ENCODE measurements at places on chromosomes 5 and 9.

DNA sequence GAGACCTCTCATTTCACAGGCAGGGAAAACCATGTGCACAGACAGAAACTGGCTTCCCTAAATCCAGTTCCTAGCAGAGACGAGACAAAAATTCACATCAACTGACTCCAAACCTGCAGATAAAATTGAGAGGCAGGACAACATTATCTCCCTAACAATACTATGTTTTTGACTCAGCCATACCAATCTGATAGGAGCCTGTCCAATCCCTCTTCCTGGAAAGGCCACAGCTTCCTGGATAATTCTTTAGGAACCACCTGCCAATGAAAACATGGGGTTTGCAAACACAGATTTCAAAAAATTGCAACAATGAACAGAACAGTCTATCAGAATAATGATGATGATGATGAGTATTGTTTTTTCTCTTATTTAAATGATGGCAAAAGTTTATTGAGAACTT, 22.4 kb downstream of the SH3TC2 start:
- no peak for DNase-seq

DNA sequence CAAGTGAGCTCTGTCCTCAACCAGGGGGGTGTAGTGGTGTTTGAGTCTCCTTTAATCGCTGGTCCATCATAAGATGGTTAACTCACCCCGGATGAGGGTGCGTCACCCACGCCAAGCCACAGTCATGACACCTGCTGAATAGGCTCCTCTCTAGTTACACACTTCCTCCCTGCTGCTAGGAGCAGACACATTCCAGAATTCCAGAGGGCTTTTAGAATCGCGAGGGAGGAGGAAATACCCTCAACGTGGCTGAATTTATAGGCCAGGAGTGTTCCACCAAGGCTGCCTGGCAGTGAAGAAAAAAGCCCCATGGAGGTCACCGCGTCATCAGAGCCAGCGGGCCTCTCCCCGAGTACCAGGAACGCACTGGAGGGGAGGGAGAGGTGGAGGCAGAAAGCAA, 5.1 kb downstream of the GLRX start:
- peak; percentile 20 for DNase-seq

DNA sequence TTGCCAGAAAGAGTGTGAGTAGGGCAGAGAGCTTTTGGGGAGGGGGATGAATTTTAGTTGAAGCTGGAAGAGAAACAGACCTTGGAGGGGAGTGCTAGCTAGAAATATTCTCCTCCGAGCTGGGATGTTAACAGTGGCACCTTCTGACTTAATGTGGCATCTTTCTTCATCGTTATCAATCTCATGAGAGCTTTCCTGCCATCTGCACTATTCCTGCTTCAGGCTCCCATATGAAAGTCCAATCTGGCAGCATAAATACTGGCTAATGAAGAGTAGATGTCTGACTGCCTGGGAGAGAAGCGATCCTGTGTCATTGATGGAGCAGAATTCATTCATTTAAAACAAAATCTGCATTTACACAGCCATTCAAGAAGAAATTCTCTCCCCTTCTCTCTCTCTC, 284.5 kb downstream of the TMEM38B start:
- no peak for DNase-seq

- no peak for DNase-seq
These were observed 1.1 kb downstream of the GCNT4 start for GRCh38 chr5:75051217-75051751.

- no peak for DNase-seq
These were observed 464.0 kb upstream of the TUSC1 start for GRCh38 chr9:26142201-26142600.

GRCh38 chr9:19380826-19381075, 715 bp upstream of the RPS6 start:
- no peak for DNase-seq

DNA sequence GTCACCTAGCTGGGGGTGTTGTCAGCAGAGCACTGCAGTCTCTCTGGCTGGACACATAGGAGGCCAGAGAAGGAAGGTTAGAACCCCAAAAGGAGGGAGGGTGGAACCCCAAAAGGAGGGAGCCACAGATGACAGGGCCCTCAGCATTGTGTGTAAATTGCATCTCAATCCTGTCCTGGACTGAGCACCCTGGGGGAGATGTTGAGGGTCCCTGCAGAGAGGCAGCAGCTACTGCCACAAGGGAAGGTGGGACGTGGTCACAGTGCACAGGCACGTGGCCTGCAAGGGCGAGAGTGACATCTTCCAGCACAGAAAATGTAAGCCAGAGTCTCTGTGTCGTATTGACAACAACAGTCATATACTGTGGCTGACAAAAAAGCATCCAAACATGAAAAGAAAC, 36.5 kb upstream of the CEP72 start:
- DNase-seq, result no peak

DNA sequence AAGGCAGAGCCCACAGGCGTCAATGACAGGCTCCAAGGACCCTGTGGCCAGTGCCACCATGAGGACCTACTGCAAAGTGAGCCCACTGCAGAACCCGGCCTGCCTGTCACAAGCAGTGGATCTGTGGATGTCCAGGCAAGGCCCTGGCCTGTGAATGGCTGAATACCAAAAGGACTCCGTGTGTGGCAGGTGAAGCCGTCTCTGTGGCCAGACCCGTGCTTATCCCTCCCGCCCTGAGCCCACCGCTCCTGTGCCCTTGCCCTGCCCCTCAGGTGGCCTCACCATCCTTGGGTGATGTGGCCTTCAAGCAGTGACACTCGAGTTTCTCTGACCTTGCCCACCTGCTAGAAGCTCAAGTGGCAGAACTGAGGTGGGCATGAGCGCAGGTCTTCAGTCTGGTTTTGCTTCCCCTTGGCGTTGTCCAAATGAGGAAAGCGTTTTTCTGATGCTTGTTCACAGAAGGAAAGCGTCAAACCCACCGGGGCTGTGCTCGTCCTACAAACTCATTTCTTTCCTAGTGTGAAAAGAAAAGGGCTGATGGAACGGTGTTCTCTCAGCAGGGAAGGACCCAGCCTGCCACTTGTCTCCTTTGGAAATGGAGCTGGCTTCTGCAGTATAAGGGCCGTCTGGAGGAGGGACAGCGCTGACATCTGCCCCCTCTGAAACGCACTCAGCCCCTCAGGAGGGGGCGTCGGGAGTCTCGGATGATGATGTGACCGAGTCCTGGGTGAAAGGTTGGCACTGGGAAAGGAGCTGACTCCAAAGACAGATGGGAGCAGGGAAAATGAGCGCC, 377.7 kb upstream of the IRX4 start:
- no peak for DNase-seq

DNA sequence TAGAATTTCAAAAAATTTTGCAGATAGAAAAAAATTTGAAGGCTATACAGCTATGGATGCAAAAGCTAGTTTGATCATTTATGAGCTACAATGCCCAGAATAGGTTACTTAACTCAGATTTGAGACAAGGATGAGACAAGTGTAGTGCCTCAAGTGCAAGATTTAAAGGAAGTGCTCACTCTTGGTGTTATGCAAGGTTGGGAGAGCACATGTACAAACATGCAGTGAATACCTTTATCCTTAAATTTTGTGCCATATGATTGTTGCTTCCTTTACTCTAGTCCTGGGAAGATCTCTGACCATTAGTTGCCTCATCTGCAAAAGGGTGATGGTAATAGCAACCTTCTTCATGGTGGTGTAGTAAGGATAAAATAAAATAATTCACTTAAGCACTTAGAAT, 31.7 kb upstream of the PPP2R2B start:
- no peak for DNase-seq

GRCh38 chr9:110521206-110521605, 58.3 kb downstream of the SVEP1 start:
- DNase-seq, result no peak

GRCh38 chr9:1869843-1870242, 145.3 kb upstream of the SMARCA2 start:
- no peak for DNase-seq

GRCh38 chr9:110429453-110429852, 91.8 kb upstream of the TXNDC8 start:
- DNase-seq, result no peak

DNA sequence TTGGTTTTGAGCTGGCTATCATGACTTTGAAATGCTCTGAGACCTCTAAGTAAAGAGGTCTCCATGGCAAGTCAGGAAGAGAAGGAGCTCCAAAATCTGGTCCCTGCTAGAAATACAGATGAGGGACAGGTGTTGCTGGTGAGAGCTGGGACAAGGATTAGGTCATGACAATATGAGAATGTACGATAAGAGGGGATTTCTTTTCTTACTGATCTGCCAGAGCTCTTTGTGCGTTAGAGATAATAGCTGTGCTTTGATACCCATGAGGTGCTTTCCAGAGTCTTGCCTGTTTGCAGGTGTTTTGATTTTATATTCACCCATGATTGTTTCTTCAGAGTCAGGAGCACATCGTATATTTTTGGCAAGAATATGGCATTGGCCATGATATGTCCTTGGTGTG, 56.5 kb downstream of the ANKRD33B start:
- no peak for DNase-seq

GRCh38 chr9:130589754-130590153, 10.4 kb downstream of the FUBP3 start:
- DNase-seq, result no peak

GRCh38 chr9:107593224-107593870, 103.8 kb upstream of the KLF4 start:
- no peak for DNase-seq

- no peak for DNase-seq
These were observed 230.0 kb upstream of the IRX1 start for GRCh38 chr5:3365501-3366215.

GRCh38 chr5:71891856-71892255, 172.8 kb downstream of the CARTPT start:
- DNase-seq, result no peak

DNA sequence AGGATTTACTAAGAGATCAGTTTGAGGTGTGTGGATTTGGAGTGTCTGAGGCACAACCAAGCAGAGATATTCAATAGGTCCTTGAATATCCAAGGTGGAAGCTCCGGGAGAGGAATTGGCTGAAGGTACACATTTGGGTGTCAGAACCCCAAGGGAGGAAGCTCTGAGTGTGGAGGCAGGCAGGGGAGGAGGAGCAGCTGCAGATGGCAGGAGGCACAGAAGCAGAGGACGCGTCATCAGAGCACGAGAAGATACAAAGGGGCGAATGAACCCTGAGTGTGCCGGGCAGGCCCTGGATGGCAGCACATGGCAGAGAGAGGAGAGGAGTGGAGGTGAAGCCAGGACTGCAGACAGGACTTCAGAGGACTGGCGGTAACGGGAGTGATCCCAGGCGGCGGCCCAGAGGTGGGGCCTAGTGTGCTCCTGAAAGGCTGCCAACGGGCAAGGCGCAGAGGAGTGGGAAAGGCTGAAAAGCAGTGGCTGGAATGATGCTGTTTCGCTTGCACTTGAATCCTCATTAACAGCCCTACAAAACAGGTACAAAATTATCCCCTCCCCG, 179.8 kb downstream of the FANCC start:
- no peak for DNase-seq

GRCh38 chr9:80144856-80145255, 573.1 kb downstream of the TLE4 start:
- DNase-seq, result no peak

- no peak for DNase-seq
These were observed 177.4 kb downstream of the SAXO1 start for GRCh38 chr9:18855656-18856055.

DNA sequence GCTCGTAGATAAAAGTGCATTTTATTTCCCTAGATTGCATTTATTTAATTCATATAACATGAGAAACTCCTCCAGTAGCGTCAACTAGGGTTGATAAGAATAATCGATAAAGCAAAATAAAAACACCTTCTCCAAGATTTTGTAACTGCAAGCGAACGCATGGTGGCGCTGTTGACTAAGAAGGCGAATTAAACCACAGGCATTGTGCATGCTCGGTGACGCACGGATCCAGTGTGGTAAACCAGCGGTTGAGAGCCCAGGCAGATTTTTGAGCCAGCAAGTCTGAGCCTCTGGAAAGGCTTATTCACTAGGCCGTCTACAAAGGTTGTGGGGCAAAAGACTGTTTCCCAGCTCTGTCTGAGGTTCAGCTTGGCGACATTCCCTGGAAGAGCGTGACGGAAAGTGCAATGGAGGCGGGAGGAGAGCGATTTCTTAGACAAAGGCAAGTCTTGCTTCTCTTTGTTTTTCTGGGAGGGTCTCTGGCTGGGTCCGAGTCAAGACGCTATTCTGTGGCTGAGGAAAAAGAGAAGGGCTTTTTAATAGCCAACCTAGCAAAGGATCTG, at the start of gene PCDHB3:
Gene PCDHB3, plus strand, starts transcription at position 231 of the 563 bp plus-strand sequence. Its CDS starts 177 bp downstream, at position 408.
- DNase-seq, result no peak

DNA sequence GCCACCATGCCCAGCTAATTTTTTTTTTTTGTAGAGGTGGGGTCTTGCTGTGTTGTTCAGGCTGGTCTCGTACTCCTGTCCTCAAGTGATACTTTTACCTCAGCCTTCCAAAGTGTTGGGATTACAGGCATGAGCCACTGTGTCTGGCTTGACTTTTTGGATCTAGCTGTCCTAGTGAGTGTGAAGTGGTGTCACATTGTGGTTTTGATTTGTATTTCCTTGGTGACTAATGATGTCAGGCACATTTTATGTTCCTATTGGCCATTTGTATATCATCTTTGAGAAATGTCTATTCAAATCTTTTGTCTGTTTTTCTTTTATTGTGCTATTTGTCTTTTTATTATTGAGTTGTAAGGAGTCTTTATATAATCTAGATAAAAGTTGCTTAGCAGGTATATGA, 53.5 kb upstream of the MCCC2 start:
- no peak for DNase-seq

DNA sequence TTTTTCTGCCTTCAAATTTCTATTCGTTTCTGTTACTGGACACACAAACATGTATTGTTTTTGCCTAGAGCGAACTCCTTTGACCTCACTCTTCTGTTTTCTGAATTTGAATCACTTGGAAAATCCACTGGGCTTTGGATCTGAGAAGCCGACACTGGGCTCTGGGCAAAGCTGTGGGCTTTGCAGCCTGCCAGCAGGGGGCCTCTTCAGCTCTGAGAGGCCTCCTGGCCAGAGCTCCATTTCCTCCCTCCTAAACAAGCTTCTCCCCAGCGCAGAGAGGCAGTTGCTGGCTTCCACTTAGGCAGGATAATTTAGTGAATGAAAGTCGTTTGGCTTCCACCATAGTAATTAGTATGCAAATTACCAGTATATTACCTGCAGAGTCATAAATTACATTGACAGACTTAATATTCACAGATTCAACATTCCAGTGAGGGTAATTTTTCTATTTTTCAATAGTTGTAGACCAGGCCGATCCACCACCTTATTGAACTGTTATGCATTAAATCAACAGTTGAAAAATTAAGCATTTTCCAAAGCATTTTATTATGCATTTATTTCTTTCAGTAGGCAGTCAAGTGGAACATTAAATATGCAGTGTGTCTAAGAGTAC, 104.0 kb upstream of the ZNF366 start:
- DNase-seq, result peak; percentile 7
